ENCODE measurements at places on chromosomes 6 and 20. TPM values are rescaled to one million over a fixed set of nuclear protein-coding genes. Genes with fewer than 3 reads are reported as not detected.

GRCh38 chr6:161094955-161095354, 103.4 kb downstream of the MAP3K4 start:
- ATAC-seq: no peak

DNA sequence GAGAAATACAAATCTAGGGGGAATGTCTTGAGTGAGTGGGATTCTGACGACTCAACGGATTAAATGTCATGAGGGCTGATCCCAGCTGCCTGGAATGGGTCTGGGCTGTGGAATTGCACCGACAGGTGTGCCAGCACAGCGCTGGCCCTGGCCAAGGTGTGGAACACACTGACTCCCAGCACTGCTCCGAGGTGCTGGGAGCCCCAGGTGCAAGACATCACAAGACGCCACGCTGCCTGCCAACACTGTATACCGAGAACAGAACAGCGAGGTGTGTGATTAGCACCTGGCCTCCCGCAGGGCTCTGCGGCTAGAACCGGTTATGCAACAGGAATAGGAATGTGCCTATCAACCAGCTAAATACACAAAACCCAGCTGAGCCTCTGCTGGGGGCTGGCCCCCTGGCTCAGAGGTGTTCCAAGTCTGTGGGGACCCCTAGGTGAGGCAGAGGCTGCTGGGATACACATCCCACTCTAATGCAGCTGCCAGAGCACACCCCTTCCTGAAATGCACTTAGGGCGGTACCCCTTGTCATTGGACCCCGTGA, 24.8 kb upstream of the APMAP start:
- ATAC-seq: no peak

- ATAC-seq: peak; percentile 69
Measured at GRCh38 chr6:30325150-30325872, 1.4 kb upstream of the TRIM39 start.

GRCh38 chr20:61435823-61436220, 183.8 kb downstream of the CDH4 start:
- no peak for ATAC-seq

- ATAC-seq: peak; percentile 70
Measured at GRCh38 chr6:28981833-28982475, 23.2 kb downstream of the ZNF311 start.

DNA sequence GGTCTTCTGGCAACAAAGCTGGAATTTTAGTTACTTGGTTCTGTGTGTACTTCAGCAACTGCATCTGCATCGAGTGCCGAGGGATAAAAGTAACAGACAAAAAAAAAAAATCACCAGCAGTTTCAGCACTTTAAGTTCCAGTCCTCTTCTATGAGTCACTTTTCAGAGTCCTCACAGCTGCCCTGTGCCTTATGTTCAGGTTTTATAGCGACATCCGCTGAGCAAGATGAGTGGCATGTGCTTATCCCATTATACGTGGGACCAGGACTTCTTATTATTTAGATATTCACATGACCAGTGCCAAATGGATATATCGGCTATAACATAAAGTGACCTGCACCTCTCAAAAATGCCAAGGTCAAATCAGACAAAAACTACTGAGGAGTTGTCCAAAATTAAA, 242.9 kb downstream of the FOXA2 start:
- ATAC-seq: no peak

DNA sequence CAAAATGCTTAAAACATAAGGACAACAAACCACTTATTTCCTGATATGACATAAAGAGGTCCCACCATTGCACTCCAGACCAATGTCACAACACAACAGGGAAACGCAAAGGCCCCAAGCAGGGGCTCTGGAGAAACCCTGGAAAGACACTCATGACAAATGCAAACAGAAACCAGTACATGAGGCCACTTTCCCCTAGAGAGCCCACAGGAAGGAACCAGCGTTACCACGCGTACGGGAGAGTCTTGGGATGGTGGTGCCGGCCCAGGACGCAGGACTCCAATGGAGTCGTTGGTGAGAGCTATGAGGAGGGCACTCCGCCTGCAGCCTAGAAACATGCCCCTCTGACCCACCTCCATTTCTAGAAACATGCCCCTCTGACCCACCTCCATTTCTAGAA, 20.2 kb downstream of the GMEB2 start:
- ATAC-seq: no peak

GRCh38 chr20:52975029-52975732, 3.0 kb downstream of the TSHZ2 start:
- peak; percentile 31 for ATAC-seq

DNA sequence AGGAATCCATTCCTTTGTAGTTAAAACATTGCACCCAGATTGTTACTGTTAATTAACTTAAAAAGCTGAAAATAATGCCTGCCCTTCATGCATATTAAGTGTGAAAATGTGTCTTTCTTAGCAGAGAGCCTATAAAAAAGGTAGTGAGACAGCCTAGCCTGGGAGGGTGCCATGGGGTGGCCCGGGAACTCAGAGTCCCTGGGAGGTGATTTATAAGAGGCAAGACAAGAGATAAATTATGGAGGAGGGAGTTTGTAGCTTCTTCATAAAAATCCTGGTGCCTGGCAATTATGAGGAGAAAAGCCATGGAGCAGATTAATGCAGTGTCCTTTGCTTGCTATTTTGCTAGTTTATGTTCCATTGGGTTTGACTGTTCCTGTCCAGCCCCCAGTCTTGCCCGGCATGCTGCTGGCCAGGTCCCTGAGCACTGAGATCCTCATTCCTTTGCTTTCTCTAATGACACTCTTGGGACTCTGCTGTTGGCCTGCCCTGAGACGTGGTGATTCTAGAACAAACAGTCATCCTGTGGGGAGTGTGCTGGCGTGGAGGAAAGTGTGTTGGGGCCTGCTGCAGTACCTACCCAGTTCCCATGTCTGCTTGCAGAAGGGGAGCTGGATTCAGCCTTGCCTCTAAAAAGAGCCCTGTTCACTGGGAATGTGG, 4.2 kb downstream of the MLN start:
- ATAC-seq: no peak

DNA sequence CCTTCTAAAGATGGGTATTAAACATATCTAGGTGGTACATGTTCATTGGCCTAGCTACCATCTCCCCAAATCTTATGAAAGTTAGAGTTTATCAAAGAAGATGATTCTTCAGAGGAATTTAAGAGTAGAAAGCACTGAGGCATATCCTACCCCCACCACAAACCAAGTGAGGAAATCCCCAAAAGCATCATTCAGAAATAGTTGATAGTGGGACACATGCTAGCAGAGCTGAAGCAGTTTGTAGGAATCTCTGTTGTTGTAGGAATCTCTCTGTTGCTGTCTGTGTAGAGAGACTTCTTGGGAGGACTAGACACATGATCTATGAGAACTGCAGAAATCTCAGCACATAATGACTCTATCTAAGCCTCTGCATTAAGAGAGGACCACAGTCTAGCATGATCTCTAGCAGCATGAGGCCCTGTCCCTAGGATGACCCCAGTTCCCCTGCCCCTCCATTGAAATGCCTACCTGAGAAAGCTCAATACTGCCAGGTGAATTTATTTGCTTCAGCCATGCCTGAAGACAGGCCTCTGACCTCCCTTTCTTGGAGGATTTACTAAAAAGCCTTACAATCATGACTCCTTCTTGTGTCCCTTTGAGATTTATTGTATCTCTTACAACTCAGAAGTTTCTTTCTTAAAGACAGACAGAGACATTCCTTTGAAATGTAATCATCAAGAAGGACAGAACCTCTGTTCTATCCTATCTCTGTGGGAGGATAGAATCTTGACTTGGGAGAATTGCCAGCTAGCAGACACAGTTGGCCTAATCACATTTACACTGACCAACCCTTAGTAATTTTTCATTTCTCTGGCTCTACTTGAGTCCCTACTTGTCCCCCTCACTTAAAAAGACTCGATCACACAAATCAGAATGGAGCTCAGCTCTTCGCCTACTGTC, 582.4 kb downstream of the PHF3 start:
- ATAC-seq: no peak

DNA sequence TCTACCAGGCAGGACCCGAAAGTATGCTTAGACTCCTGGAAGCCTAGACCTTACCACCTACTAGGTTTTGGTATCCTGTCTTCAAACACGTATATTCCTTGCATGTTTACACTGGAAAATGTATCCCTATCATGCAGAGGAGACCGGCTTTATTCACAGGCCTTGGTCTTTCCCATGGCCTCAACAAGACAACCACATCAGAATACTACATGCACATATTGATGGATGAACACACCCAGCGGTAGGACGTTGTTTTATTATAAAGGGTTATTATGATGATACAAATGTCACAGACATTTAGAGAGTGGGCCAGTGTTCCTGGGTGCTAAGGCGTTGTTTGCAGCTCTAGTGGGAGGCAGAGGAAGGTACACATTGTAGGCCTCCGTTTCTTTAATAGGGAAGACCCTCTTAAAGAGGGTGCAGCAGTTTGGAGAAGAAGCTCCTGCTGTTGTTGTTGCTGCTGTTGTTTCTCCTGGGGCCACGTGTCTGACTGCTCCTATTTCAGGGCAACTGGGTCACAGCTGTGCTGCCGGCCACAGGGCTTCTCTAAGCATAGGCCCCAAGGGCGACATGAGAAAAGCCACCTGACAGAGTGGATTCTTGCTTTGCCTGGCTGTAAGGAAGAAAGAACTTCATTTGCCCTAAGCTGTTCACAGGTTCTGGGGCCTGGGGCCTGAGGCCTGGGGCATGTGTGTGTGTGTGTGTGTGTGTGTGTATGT, 98.3 kb upstream of the SASH1 start:
- ATAC-seq: no peak

GRCh38 chr6:116070616-116071389, 10.1 kb upstream of the FRK start:
- no peak for ATAC-seq

DNA sequence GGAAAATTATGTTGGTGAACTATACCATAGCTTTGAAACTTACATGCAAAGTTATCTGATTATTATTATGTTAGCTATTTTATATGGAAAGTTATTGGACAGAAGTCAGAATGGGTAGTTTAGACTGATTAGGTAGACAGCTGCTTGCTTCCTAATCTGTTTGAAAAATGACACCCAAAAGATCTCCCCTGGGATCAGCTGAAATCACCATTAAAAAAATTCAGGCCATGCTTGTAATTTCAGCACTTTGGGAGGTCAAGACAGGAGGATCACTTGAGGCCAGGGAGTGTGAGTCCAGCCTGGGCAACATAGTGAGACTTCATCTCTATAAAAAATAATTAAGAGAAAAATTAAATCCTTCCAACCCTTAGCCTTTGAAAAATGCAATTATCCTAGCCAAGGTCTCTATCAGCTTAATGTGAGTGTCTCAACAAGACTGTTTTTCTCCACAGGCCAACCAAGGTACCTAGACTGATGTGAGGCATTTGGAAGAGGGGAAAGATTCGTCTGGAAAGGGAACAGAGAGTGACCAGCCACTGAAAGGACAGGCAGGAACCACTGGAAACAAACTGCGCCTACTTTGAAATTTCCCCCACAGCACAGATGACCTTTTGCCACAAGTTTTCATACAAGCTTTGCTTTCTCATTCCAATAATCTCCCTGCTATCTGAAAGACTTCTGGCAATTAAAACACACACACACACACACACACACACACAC, 232.3 kb downstream of the GMPR start:
- ATAC-seq: peak; percentile 13

- ATAC-seq: no peak
Measured at GRCh38 chr20:45109634-45110033, 5.3 kb downstream of the WFDC5 start.

DNA sequence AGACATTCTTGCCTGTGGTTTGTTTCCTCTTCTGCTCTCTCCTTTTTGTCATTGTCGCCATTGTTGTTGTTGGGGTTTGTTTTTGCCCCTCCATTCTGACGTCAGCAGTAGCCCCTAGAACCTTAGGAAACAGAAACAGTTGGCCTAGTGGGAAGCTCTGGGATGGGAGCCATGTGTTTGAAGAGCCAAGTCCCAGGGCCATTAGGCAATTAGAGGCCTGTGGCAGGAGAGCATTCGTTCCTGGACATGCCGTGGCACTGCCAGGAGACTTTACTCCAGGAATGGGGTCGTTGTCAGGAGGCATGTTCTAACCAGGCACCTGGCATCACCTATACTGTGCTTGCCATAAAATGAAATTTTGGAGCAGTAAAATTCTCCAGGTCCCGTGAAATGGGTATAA, 39.7 kb downstream of the PPARD start:
- ATAC-seq: no peak

GRCh38 chr6:150298030-150298380, 70.8 kb upstream of the IYD start:
- no peak for ATAC-seq

- ATAC-seq: peak; percentile 22
Measured at GRCh38 chr6:149235130-149235561, 82.4 kb upstream of the TAB2 start.

- ATAC-seq: peak; percentile 57
Measured at GRCh38 chr6:167917551-167918154, 79.8 kb upstream of the KIF25 start.

GRCh38 chr6:7200598-7201443, 93.1 kb downstream of the RREB1 start:
- ATAC-seq: no peak

DNA sequence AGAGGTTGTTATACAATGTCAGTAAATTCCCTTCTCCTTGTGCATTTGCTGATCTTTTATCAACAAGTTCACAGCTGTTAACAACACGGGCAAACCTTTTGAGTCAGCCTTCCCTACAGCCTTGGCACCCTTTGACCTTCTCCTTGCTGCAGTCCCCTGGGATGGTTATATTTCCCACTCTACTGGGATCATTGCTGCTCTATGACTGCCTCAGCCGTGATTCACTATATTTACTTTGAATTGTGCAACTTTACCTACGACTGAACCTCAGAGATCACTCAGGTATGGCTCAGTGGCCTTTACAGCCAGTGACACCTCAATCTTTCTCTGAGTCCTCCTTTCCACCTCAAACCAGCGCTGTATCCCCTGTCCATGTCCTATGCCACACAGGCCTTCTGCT, 1293.3 kb downstream of the EPHA7 start:
- ATAC-seq: no peak

GRCh38 chr20:16241911-16242310, 331.3 kb downstream of the KIF16B start:
- no peak for ATAC-seq

- peak; percentile 90 for ATAC-seq
Measured at GRCh38 chr20:35954200-35954906, at the start of gene SCAND1. TSS of gene SCAND1 (minus strand) at chr20:35954502. CDS start at chr20:35954284, 218 bp downstream.

- no peak for ATAC-seq
Measured at GRCh38 chr6:56742122-56742791, 99.6 kb upstream of the DST start.

- ATAC-seq: no peak
Measured at GRCh38 chr6:143271024-143271423, 179.5 kb downstream of the ADAT2 start.

- no peak for ATAC-seq
Measured at GRCh38 chr20:11001764-11002540, 328.2 kb upstream of the JAG1 start.

- no peak for ATAC-seq
Measured at GRCh38 chr20:20134941-20135575, 82.7 kb downstream of the CFAP61 start.

CFB gene
- 1.5 TPM for total RNA-seq

C2 gene
- 0.58 TPM for total RNA-seq

RFX6 gene
- not detected for total RNA-seq

CLPSL2 gene
- total RNA-seq: not detected

TSPO2 gene
- total RNA-seq: not detected

DDX43 gene
- total RNA-seq: 0.97 TPM

WFDC12 gene
- not detected for total RNA-seq

ITPR3 gene
- 57.0 TPM for total RNA-seq

TRIM39 gene
- 16.1 TPM for total RNA-seq

ANKRD66 gene
- total RNA-seq: not detected

DSTN gene
- 42.9 TPM for total RNA-seq

ULBP3 gene
- total RNA-seq: 1.1 TPM
